Right ventricle myocardium superior (tissue), 1 donor: ENCODE measurements at places on chromosomes 7 and 10. TPM values are rescaled to one million over a fixed set of nuclear protein-coding genes. Genes with fewer than 3 reads are reported as not detected.

DNA sequence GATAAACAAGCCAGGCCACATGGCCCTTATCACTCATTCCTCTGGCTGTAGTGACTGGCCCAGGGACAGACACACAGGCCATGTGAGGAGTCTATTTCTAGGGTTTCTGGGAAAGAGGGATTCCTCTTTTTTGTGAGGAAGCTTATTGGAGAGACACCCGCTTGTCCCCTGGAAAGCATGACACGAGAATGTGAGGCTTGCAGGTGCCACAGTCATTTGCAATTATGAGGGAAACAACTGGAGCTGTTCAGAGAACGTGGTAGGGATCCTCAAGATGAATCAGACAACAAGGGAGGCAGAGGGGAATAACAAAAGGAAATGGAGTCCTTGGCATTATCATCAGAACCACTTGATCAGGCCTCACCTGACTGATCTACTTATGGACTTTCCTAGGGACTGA, 64.5 kb downstream of the ADCYAP1R1 start:
- no peak for DNase-seq

- DNase-seq: no peak
Observed at GRCh38 chr7:83956104-83956503, 238.5 kb downstream of the SEMA3A start.

PCLO gene
- total RNA-seq: 3.8 TPM

DNA sequence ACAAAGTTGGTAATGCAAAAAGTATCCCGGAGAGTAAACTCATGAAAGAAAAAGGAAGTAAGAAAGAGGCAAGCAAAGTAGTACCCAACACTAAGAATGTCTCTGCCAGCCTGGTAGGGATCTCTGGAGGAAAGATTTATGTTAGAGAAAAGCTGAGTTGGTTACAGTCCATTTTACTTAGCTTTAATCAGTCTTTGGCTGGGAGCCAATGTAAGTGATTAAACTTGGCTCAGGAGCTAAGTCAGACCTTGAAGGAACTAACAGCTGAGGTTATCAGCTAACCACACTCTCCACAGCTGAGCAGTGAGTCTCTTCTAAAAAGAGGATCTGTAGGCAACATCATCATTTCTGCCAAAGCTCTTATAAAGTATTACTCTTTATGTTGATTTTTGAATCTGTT, 148.0 kb downstream of the ANKRD7 start:
- DNase-seq: no peak

DNA sequence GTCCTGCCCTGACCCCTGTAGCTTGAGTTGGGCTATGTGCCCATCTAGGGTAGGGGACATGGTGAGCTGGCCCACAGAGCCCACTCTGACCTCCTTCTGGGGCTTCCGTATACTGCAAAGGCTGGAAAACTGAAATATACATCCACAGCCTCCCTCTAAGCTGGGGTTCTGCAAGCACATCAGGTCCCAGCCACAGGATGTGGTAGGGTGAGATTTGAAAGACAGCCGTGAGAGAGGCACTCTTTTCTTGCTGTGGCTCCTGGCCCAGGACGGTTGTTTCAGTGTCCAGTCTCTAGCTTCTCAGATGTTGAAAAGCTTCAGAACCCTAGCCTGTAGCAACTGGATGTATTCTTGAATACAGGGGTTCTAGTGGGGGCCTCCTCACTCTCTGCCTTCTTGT, 60.1 kb upstream of the ADRB1 start:
- no peak for DNase-seq

DNA sequence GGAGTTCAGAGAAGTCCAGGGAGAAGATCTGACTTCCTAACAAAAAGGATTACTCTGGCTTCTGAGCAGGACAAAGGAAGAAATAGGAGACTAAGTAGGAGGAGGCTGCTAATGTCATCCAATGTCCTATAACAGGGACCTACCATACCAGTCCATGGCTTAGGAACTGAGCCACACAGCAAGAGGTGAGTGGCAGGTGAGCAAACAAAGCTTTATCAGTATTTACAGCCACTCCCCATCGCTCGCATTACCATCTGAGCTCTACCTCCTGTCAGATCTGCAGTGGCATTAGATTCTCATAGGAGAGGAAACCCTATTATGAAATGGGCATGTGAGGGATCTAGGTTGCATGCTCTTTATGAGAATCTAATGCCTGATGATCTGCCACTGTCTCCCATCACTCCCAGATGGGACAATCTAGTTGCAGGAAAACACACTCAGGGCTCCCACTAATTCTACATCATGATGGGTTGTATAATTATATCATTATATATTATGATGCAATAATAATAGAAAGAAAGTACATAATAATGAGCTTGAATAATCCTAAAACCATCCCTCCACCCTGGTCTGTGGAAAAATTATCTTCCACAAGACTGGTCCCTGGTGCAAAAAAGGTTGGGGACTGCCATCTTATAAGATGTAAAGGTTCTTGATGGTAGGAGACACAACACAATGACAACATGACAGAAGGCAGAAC, 487.4 kb downstream of the PLXDC2 start:
- no peak for DNase-seq

DNA sequence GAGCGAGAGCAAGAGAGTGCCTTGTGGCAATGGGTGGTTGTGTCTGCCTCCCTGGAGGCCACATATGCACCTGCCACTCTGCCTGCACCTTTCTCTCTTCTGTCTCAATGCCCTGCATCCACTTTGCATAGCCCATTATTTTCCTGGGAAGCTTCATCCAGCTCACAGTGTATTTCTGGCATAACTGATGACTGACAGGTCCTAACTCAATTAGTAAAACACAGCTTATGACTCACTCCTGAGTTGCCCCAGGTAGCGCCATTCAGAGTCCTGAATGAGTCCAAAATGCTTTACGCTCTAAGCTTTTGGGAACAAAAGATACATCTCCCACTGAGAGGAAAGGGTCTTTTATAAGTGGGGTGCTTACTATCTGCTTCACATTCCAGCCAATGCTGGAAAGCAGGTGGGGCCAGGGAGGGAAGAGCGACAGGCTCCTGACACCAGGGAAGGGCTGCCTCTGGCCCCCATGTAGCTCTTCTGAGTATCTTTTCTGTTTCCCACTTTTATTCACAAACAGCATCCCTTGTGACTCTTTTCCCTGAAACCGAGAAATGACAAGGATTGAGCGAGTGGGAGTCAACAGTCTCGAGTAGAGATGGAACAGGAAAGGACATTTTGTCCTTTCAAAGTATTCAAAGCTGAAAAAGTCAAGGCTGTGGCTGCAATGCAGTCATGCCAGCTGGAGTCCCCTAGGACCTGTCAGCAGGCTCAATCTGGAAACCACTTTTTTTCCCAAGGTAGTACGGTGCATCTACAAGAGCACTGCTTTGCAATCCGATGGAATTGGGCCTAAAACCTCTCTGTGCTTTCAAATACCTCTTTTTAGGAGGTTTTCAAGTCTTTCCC, 479.3 kb upstream of the PODXL start:
- no peak for DNase-seq

GRCh38 chr7:50418526-50419290, 31.4 kb downstream of the FIGNL1 start:
- no peak for DNase-seq

DNA sequence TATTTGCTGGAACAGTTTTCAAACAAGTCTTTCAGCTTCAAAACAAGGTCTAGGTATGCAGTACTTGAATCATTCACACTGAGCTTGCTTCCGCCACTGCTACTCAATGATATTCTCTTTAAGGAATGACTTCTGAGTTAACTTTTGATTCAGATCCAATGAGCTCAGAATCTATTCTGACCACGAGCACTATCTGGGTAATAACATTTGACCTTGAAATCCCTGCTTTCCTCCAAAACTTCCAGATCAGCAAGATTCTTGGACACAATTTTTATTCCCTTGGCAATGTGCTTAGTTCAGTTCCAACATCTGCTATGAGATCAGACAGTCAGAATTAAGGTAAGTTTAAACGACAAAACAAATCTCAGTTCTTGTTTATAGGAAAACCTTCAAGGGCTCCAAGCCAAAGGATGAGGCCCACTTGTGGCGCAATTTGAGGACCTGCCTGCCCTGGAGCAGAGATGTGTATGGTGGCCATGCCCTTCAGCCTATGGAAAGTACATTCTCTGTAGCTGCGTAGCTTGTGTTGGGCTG, 87.2 kb downstream of the RNF216 start:
- DNase-seq: no peak

- no peak for DNase-seq
Observed at GRCh38 chr7:108453320-108453719, 2.9 kb downstream of the NRCAM start.

DNA sequence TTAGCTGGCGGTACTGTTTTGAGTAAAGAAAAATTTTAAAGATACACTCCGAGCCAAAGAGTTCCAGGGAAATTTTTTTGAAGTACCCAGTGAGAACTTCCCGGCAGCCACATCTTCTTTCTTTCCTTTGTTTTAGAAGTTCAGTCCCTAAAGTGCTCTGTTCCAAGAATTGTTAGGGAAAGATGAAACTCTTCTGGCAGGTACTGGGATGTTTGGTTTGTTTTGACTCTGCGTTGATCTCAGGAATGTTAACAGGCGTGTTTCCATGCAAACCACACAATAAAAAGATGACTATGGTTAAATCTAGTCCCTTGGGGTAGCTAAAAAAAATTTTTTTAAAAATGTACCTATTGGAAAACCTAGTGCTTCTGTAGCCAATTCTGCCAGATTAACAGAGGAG, 224.7 kb upstream of the PHYHIPL start:
- no peak for DNase-seq

GRCh38 chr10:76012716-76013327, 581.4 kb downstream of the LRMDA start:
- no peak for DNase-seq

GRCh38 chr10:14621037-14621436, 153.7 kb downstream of the FAM107B start:
- DNase-seq: no peak

IKZF1 gene
- total RNA-seq: 2.4 TPM

ADCY1 gene
- 5.0 TPM for total RNA-seq

GRCh38 chr7:32532716-32533115, 37.4 kb downstream of the AVL9 start:
- no peak for DNase-seq

DNA sequence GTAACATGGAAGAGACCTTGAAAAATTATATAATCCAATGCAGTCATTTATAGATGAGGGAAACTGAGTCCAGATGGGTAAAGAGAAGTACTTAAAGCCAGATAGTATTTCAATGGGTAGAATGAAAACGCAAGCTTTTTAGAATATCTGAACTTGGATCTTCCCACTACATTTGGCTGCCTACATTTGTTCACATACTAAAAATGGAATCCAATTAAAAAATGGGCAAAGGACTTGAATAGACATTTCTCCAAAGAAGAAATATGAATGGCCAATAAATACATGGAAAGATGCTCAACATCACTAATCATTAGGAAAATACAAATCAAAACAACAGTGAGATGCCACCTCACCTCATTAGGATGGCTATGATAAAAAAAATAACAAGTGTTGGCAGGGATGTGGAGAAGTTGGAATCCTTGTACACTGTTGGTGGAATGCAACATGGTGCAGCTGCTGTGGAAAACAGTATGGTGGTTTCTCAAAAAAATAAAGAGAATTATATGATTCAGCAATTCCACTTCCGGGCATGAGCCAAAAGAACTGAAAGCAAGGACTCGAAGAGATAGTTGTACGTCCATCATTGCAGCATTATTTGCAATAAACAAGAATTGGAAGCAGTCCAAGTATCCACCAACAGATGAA, 188.0 kb downstream of the FRMD4A start:
- DNase-seq: no peak

LMOD2 gene
- total RNA-seq: 511 TPM

MMD2 gene
- total RNA-seq: not detected

GPR146 gene
- total RNA-seq: 26.3 TPM

GRCh38 chr10:89314676-89315075, 12.8 kb downstream of the IFIT2 start:
- no peak for DNase-seq

- peak; percentile 17 for DNase-seq
Observed at GRCh38 chr10:101020427-101021075, 10.4 kb downstream of the PDZD7 start.

- DNase-seq: no peak
Observed at GRCh38 chr7:130986261-130986690, 252.3 kb upstream of the KLF14 start.

LRRC17 gene
- 1.0 TPM for total RNA-seq

- DNase-seq: peak; percentile 43
Observed at GRCh38 chr7:38373155-38373554, 99.7 kb upstream of the TARP start.

DNA sequence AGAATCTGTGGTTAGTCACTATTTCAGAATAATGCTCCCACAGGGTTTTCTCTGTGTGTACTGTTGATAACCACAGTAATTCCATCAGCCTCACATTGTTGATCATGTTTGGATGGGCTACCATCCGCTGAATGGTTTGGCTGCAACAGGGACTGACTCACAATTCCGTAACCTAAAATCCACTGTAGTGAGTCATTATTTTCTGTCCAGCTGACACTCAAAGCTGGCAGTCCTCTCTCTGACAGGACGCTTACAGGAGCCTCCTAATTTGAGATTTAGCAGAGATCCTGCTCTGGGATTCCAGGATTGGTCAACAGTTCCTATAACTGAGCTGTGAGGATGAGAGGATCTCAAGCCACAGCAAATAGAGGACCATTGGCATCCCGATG, 32.7 kb downstream of the VWA2 start:
- DNase-seq: no peak

- DNase-seq: no peak
Observed at GRCh38 chr7:108328174-108328651, 128.0 kb downstream of the NRCAM start.

OR2A42 gene
- not detected for total RNA-seq

DNA sequence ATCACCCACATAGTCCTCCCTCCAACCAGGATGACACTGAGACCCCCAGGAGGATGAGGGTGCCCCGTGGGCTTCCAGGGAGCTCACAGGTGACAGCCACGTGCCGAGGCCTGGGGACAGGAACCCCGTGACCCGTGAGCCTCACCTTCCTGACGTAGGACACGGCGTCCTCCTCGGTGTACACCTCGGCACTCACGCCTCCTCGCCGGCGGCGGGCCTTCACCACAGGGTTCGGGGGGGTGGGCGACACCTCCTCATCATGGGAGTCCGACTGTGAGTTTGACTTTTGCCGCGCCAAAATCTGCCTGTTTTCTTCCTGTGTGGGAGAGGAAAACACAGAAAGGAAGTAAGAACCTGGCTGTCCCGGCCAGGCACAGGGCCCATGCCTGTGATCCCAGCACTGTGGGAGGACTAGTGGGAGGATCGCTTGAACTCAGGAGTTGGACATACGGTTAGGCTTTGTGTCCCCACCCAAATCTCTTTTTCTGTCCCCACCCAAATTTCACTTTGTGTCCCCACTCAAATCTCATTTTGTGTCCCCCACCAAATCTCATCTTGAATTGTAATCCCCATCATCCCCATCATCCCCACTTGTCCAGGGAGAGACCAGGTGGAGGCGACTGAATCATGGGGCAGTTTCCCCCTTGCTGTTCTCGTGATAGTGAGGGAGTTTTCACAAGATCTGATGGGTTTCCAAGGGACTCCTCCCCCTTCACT, 45.9 kb upstream of the DNAAF5 start:
- no peak for DNase-seq
